HFFc6 (cell line): ENCODE measurements at places on chromosomes 2 and 18.

GRCh38 chr18:45567123-45567522 lies 48.2 kb upstream of the SLC14A2 start:
- DNase-seq: no peak

- DNase-seq: no peak
Measured at GRCh38 chr2:29879456-29879855, 41.9 kb downstream of the ALK start.

DNA sequence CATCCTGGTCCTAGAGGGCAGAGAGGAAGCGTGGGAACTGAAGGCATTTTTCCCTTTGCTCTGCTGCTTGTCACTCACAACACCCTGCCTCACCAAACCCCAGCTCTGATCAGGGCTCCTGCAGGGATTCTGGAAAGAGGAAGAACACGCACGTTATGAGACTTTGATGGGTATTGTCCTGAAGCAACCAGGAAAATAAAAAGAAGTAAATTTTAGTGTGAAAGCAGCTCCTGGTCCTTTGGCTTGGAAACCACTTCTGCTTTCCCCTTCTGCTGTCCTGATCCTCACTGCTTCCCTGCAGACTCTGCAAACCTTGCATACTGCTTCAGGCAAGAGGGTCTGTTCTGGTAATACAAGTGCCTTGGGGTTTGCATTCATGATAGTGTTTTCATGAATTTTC lies 164.1 kb downstream of the SLC8A1 start:
- DNase-seq: no peak

DNA sequence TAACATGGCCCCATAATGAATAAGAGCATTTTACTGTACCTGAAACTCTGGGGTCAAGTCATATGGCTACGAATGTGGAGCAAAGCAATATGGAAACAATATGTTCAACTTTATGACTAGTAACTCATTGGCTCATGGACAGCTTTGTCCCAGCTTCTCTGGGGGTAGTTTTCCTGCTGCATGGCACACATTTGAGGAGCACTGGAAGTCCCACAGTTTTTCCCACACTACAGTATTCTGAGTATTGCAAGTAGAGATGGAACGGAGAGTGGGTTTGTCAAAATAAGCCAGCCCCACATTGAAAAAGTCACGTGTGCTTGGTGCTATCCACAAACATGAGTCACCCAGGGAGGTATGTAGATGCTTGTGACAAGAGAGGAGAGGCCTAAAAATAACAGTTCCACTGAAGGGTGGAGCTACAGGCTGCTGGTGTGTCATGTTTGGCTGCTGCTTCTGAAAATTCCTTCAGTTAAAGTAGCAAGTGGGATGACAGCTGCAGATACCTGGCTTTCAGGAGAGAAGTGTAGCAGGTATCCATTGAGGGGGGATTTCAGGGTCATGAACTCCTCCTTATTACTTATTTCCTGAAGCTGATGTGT lies 48.2 kb upstream of the CTAGE1 start:
- peak; percentile 96 for DNase-seq
